ENCODE measurements at places on chromosomes 3 and 15. TPM values are rescaled to one million over a fixed set of nuclear protein-coding genes. Genes with fewer than 3 reads are reported as not detected.

CCR5 gene
- 0.42 TPM for total RNA-seq

FHIT gene
- total RNA-seq, result 5.7 TPM

DLL4 gene
- 12.6 TPM for total RNA-seq

SHQ1 gene
- 12.4 TPM for total RNA-seq

SCAANT1 gene
- not detected for total RNA-seq

GOLGA6L7 gene
- total RNA-seq, result not detected

DNA sequence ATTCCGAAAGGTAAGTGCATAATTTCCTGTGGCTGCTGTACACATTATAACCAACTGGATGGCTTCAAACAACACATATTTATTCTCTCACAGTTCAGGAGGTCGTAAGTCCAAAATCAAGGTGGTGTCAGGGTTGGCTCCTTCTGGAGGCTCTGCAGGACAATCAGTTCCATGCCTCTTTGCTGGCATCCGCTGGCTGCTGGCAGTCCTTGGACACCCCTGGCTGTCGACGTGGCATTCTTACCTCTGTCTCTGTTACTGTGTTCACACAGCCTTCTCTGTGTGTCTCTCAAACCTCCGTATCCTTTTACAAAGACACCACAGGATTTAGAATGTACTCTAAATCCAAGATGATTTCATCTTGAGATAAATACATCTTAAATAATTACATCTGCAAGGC is 398.8 kb upstream of the ATP10A start:
- H3K27ac ChIP-seq, result no peak overlapping the region
- DNase-seq, result no peak
- peaks cover 10% of the 10 kb centered on the region for H3K4me1 ChIP-seq

DNA sequence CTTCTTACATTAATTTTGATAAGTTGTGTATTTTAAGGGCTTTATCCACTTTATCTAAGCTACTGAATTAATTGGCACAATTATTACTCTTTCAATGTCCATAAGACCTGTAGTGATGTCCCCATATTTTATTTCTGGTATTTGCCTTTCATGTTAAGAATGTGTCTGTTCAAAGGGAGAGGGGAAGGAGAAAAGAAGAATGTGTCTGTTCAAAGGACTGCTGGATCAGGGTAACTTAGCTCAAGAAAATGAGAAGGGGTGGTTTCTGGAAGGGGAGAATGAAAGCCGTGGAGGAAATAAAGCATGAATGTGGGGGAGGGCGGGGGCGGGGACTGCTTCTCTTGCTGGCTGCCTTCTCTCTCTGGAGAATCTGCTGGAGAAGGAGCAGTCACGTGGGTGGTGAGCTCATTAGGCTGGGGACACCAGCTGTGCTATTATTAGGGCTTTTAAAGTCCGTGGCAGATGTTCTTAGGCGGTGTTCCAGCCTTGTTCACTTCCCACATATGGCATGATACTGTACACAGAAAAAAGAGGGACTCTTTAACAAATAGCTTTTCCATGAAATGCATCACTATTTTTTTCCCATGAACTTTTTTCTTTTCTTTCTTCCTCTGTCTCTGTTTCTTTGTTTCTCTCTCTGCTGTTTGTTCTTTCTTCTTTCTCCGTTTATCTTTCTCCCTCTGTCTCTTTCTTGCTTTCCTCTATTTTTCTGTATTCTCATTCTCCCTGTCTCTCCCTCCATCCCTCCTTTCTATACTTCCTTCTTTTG is 63.7 kb upstream of the ULK4 start:
- H3K27ac ChIP-seq, result peak overlapping the region; percentile 89
- H3K27me3 ChIP-seq, result no peaks in the 10 kb centered on the region
- peaks cover 78% of the 10 kb centered on the region for H3K4me1 ChIP-seq
- DNase-seq, result peak; percentile 98

- DNase-seq, result no peak
- H3K27ac ChIP-seq, result no peak overlapping the region
- no peaks in the 10 kb centered on the region for H3K36me3 ChIP-seq
- H3K4me1 ChIP-seq, result no peaks in the 10 kb centered on the region
- H3K27me3 ChIP-seq, result no peaks in the 10 kb centered on the region
- H3K4me3 ChIP-seq, result no peak overlapping the region
Measured at GRCh38 chr15:51199541-51199940, 104.8 kb upstream of the TNFAIP8L3 start.

- H3K4me1 ChIP-seq, result peaks cover 49% of the 10 kb centered on the region
- DNase-seq, result no peak
- no peak overlapping the region for H3K27ac ChIP-seq
- H3K36me3 ChIP-seq, result no peaks in the 10 kb centered on the region
- no peaks in the 10 kb centered on the region for H3K27me3 ChIP-seq
Measured at GRCh38 chr3:11713171-11713570, 69.5 kb upstream of the VGLL4 start.

- no peaks in the 10 kb centered on the region for H3K36me3 ChIP-seq
- H3K27ac ChIP-seq, result no peak overlapping the region
- H3K27me3 ChIP-seq, result no peaks in the 10 kb centered on the region
- DNase-seq, result no peak
- H3K4me1 ChIP-seq, result no peaks in the 10 kb centered on the region
Measured at GRCh38 chr3:18474202-18474601, 49.1 kb upstream of the SATB1 start.

DNA sequence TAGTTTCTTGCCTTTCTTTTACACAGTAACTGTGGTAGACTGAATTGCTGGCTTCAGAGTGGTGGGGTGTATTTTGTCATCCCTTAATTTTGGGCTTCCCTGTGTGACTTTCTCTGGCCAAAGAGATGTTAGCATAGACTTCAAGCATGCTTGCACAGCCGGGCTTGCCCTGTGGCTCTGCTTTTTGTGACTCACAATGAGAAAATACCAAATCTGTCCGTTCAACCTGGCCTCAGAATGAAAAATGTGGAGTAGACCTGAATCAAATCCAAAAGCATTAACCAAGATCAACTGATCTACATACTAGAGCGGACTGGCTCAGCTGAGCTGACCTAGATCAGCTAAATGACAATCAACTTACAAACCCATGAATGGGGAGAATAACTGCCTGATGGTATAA is 51.4 kb downstream of the PLAAT1 start:
- H3K27me3 ChIP-seq, result no peaks in the 10 kb centered on the region
- no peak overlapping the region for H3K27ac ChIP-seq
- DNase-seq, result no peak
- no peak overlapping the region for H3K4me3 ChIP-seq

DNA sequence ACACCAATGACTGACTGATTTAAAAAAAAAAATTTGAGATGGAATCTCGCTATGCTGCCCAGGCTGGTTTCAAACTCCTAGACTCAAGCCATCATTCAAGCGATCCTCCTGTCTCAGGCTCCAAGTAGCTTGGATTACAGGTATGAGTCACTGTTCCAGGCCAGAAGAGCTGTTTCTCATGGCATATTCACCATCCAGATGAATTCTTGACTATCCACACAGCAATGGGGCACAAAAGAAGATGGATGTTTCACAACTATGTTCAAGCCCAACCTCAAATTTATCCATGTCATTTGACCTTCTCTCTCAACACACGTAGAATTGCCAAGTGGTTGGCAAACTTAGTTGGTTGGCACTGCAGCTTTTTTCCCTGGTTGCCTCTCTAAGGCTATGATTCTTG is 40.6 kb downstream of the PRICKLE2 start:
- H3K4me1 ChIP-seq, result peaks cover 71% of the 10 kb centered on the region
- no peak overlapping the region for H3K4me3 ChIP-seq
- no peak for DNase-seq
- no peaks in the 10 kb centered on the region for H3K36me3 ChIP-seq
- H3K27ac ChIP-seq, result peak overlapping the region; percentile 69

DNA sequence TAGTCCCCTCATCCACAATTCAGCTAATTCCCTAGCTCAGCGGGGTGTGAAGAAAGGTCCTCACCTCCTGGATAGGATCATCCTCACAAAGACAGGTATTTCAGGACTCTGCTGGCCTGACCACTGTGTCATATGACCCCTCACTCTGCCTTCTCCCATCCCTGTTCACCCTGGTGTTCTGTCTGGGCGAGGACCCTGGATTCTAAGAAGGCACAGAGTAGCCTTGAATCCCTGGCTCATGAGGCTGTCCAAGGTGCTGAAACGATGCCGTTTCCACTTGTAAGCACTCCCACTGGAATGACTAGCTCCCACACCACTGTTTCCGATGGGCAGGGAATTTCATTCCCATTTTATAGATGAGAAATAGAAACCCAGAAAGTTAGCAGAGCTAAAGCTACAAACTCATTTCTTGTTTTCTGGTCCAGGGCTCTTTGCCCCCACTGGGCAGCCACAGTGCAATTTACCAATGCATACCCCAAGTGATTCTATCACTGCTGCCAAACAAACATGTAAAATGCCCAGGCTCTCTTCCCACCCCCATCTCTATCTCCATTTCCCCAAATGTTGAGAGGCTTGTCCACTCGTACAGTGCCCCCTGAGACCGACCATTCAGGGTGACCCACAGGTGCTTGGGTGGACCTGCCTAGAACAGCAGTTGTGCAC is 83.2 kb downstream of the RAB11A start:
- no peak for DNase-seq
- no peak overlapping the region for H3K4me3 ChIP-seq
- H3K4me1 ChIP-seq, result no peaks in the 10 kb centered on the region
- H3K27ac ChIP-seq, result no peak overlapping the region
- no peaks in the 10 kb centered on the region for H3K36me3 ChIP-seq
- H3K27me3 ChIP-seq, result no peaks in the 10 kb centered on the region

- H3K4me1 ChIP-seq, result no peaks in the 10 kb centered on the region
- H3K4me3 ChIP-seq, result no peak overlapping the region
- H3K36me3 ChIP-seq, result no peaks in the 10 kb centered on the region
- no peaks in the 10 kb centered on the region for H3K27me3 ChIP-seq
Measured at GRCh38 chr3:115448851-115449250, 174.5 kb upstream of the GAP43 start.

GRCh38 chr3:7307410-7307809 is 446.5 kb downstream of the GRM7 start:
- no peaks in the 10 kb centered on the region for H3K27me3 ChIP-seq
- H3K36me3 ChIP-seq, result no peaks in the 10 kb centered on the region
- no peak for DNase-seq
- H3K4me3 ChIP-seq, result no peak overlapping the region
